Activated naive CD8-positive, alpha-beta T cell treated with anti-CD3 and anti-CD28 coated beads for 36 hours (primary cell): ENCODE measurements at places on chromosomes 5 and 9. TPM values are rescaled to one million over a fixed set of nuclear protein-coding genes. Genes with fewer than 3 reads are reported as not detected.

DNA sequence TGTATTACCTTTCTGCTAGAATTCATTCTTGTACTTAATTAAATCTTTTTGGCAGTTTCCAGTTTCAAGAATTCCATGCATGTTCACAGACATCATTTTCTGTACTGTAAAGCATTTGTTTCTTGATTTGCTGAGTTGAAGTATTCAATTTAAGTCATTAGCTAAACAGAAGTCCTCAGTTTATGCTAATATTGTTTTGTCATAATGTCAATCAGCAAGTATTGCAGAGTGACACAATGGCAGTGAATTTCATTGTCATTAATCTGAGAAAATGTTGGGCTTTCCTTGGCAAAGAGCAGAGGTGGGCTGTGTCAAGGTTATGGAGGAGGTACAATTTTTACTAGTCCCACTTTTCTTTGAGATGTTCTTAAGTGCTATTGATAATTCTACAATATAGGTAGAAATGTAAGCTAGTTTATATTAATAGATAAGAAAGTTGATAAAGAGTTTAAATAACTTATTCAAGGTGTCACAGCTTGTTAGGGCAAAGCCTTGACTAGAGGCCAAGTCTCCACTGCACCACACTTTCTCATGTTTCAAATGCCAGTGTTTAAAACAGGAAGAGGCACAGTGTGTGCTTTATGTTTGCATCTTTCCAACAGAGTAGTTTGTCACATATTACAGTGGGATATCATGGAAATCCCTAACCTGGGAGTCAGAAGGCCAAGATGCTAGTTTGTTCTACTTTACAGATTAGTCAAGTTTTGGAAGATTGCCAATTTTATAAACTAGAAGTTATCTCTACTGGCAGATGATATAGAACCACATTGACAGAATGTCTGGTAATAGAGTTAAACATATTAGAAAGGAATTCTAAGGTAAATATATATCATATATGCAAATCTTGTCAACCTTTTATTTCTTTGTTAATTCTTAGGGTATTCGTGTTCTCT, 56.3 kb downstream of the SLF1 start:
- peaks cover 8% of the 10 kb centered on the region for H3K36me3 ChIP-seq
- H3K4me1 ChIP-seq = no peaks in the 10 kb centered on the region

GRCh38 chr5:129899454-129899853, 4.8 kb upstream of the CHSY3 start:
- peaks cover 3% of the 10 kb centered on the region for H3K4me1 ChIP-seq
- peaks cover 2% of the 10 kb centered on the region for H3K36me3 ChIP-seq
- DNase-seq = no peak
- no peak overlapping the region for H3K27ac ChIP-seq
- no peak overlapping the region for H3K4me3 ChIP-seq

GRCh38 chr9:121888438-121888775, 204.7 kb downstream of the TTLL11 start:
- H3K27ac ChIP-seq = no peak overlapping the region
- H3K36me3 ChIP-seq = no peaks in the 10 kb centered on the region
- no peak overlapping the region for H3K4me3 ChIP-seq
- H3K27me3 ChIP-seq = no peaks in the 10 kb centered on the region

GRCh38 chr5:52925001-52925400, 64.2 kb upstream of the ITGA2 start:
- no peaks in the 10 kb centered on the region for H3K27me3 ChIP-seq
- no peak overlapping the region for H3K4me3 ChIP-seq
- DNase-seq = no peak
- peaks cover 6% of the 10 kb centered on the region for H3K36me3 ChIP-seq

GRCh38 chr5:77957516-77957915, 181.4 kb upstream of the TBCA start:
- no peak for DNase-seq
- H3K4me1 ChIP-seq = peaks cover 24% of the 10 kb centered on the region
- no peak overlapping the region for H3K27ac ChIP-seq
- no peaks in the 10 kb centered on the region for H3K36me3 ChIP-seq
- peaks cover 58% of the 10 kb centered on the region for H3K27me3 ChIP-seq

The PCDHGA8 gene
- not detected for total RNA-seq
